ENCODE measurements at places on chromosomes 13 and 19.

DNA sequence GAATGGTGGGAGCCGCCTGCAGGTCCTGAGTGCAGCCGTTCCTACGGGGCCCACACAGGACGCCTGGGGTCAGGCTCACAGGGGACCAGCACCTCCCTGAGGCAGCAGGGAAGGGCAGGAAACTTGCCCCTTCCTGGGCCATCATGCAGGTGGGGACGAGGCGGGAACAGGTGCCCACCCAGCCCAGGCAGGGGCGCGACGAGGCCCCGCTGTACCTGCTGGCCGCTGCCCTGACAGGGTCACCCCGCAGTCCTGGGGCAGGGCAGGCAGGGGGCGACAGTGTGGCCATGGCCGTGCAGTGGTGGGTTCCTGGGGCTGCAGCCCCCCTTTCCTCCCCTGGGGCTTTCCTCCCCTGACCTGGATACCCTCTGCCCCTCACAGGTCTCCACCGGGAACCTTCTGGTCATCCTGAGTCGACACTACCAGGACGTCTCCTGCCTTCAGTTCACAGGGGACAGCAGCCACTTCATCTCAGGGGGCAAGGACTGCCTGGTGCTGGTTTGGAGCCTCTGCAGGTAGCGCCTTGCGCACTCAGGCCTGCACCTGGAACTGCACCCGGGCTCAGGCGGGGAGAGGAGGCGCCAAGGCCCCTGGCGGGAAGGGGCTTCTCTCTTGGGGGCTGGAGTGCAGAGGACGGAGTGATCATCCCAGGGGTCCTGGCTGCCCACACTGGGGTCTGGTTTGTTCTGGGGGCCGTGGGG, 5.4 kb downstream of the WDR18 start:
- no peak for DNase-seq

DNA sequence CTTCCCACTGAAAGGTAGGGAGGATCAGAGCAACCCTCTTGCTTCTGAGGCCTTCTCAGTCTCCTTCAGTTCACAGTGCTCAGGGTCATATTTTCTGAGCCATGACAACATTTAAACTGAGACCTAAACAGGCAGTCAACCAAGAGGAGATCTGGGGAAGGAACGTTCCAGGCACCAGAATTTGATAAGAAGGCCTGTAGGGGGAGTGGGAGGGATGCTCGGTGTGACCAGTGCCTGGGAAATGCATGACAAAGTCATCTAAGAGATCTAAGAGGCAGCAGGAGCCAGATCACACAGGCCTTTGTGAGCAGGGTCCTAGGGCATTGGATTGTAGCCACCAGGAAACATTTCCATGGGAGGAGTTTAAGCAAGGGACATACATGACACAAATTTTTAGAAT, 71.6 kb downstream of the SHISA2 start:
- DNase-seq = no peak

DNA sequence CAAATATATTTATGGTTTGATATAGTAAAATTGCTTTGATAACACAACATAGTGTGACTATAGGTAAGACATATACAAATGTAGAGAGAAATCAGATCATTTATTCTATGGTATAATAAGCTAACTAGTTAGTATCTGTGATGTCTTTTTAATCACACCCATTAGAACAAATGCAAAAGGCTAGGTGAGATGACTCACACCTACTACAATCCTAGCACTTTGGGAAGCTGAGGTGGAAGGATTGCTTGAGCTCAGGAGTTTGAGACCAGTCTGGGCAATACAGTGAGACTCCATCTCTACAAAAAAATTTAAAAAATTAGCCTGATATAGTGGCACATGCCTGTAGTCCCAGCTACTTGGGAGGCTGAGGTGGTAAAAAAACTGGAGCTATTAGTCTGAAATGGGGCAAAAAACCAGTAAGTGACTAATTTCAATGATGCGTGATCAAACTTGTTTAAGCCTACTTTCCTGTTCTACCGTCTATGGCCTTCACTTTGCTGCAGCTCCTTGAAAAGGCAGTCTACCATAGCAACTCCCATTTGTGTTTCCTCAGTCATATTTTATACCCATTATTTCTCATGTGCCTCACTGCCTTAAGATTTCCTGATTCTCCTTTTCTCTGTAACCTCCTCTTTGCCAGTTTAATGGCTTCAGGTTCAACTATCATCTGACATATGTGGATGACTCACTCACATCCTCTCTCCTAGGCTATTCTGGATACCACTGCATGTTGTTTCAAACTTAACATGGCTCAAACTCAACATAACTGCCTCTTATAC, 12.5 kb downstream of the ALG5 start:
- no peak for DNase-seq

- no peak for DNase-seq
Observed at GRCh38 chr19:45462174-45462573, 5.6 kb upstream of the FOSB start.

- no peak for DNase-seq
Observed at GRCh38 chr13:95862408-95862807, 185.5 kb downstream of the DNAJC3 start.

DNA sequence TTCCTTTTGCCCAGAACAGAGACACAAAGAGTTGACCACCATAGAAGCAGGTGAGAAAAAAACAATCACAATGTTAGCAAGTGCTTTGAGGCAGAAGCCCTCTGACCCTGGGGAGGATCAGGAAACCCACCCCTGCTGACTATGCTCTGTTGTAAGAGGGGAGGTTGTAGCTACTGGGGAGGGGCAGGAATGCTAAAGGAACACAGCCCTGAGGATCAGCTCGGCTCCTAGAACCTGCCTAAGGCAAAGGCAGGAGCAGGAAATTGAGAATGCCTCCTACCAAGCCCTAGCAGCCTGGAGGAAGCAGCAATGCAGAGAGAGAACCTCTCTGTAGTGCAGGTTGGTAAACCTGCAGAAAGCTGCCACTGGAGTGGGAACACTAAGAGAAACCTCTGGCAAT, 624.0 kb upstream of the KLF12 start:
- DNase-seq = no peak

DNA sequence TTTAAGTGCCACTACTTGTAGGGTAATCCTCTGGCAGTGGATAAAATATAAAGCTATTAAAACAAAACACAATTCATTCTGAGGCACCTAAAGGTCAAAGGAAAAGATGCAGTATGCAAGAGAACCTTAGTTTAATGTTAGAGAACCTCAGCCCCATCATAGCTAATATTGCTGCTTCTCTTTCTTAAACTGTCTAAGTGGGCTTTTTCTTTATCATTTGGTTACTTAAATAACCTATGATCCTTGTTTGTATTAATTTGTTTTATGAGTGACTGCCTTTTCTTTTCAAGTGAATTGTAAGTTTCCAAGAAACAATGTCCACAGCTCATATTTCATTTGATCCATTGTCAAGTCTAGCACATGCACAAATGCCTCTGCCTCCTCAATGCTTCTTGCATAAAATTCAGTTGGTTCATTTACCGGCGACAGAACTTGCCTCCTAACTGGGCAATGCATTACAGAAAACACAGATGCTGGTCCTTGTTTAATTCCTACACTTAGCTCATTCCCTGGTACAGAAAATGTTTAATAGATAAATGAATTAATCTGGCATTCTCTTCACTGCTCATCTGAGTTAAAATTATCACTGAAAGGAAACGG, 1049.8 kb downstream of the OLFM4 start:
- DNase-seq = no peak

DNA sequence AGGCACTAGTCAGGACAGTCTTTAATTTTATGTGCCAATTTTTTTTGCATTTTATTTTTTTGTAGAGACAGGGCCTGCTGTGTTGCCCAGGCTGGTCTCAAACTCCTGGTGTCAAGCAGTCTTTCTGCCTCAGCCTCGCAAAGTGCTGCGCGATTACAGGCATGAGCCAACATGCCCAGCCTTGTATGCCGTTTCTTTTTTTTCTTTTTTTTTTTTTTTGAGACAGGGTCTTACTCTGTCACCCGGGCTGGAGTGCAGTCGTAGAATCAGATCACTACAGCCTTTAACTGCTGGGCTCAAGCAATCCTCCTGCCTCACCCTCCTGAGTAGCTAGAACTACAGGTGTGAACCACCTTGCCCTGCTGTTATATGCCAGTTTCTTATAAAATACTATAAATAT, 26.4 kb downstream of the BORA start:
- no peak for DNase-seq

DNA sequence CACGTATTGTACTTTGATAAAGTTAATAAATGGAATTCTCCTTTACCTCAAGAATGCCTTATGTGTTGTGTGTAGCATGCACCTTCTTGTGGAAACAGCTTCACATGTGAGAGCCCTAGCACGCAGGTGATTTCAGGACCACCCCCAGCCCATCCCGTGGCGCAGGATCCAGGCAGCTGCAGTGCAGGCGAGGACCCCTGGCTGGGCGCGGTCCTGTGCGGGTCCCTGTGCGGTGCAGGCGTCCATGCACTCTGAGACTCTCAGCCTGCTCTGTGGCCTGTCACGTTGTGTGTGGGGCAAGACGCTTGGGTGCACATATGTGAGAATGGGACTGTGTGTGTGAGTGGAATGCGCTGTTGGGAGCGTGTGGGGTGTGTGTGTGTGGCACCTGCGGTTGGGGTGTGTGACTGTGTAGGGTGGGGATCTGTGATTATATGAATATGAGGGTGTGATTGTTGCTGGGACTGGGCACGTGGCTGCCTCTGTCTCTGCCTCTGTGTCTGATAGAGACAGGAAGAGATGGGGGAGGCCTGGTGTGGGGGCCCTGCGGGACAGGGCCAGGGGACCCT, 30.8 kb downstream of the WTIP start:
- DNase-seq = no peak

- DNase-seq = no peak
Observed at GRCh38 chr19:47309038-47309437, 623 bp upstream of the C5AR1 start.

- DNase-seq = no peak
Observed at GRCh38 chr19:15631817-15632216, 8.9 kb upstream of the CYP4F3 start.

- no peak for DNase-seq
Observed at GRCh38 chr19:30804751-30805150, 432.6 kb downstream of the ZNF536 start.

- no peak for DNase-seq
Observed at GRCh38 chr19:53094754-53095575, 8.3 kb downstream of the ZNF160 start.

- DNase-seq = no peak
Observed at GRCh38 chr19:16398530-16399249, 73.1 kb downstream of the EPS15L1 start.

DNA sequence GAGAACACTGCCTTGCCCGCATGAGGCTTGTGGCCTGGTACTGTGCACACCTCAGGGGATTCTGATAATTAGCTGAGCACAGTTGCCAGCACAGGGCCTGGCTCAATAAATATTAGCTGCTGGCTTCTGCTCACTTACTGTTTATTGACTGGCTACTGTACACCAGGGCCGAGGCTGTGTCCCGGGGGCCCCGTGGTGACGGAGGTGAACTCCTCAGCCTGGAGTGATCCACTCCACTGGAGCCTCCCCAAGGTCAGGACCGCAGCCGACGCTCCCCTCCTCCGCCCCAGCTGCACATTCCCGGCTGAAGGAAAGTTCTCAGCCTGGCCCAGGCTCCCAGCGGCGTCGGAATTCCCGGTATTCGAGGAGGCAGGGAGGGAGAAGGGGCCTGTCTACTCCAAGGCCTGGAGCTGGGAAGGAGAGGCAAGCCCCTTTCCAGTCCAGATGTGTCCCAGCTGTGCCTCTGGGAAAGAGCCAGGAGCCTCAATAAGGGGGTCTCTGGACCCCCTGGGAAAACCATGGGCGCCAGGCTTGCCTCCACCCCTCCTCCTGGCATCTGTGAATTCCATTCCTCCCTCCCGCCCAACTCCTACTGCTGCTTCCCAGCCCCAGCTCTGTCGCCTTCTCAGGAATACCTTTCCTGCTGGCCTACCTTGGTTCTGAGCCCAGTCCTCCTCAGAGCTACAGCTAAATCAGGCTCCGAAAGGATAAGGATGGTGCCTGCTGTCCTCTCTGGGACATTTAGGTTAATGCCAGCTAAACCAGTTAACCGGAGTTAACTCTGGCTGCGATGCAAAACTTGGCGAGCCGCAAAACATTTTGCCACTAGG, 7.3 kb downstream of the RPS16 start:
- DNase-seq = no peak

DNA sequence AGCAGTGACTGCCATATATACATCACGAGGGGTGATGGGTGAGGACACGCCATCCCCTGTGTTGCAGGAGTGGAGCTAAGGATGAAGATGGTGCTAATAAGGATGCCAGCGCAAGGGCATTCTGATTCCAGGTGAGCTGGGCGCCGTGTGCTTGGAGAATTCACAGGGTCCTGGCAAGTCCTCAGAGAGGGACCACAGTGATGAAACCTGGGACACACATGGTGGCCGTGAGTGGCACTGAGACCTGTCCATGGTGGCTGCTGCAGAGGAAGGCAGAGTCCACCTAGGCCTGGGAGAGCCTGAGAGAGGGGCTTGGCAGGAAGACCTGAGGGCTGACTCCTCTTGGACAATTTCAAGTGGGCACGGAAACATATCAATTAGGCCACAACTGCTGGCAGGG, 65.2 kb downstream of the RFX2 start:
- no peak for DNase-seq
